PC-9 (cell line): ENCODE measurements at places on chromosomes 6 and 20. TPM values are rescaled to one million over a fixed set of nuclear protein-coding genes. Genes with fewer than 3 reads are reported as not detected.

DNA sequence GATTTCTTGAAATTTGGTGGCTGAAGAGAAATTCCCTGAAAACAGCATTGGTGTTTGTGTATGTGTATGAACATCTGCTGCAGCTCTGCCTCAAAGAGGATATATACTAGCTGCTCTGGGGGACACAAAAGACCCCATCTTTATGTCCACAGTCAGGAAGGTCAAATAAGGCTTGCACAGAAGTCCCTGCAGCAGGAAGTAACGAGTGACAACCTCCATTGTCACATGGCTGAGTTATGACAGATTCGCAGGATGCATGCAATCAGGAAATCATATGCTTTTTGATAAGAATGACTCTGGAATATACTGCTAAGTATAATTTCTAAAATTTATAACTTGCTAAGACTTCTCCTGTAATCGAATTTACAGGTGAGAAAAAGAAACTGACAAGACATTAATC is 225.9 kb upstream of the CST7 start:
- H3K4me3 ChIP-seq: no peak overlapping the region
- no peaks in the 10 kb centered on the region for H3K27me3 ChIP-seq
- H3K36me3 ChIP-seq: no peaks in the 10 kb centered on the region
- no peak overlapping the region for H3K27ac ChIP-seq
- no peak for DNase-seq
- peaks cover 9% of the 10 kb centered on the region for H3K4me1 ChIP-seq

GRCh38 chr6:157219201-157220200 is 103.8 kb downstream of the TMEM242 start:
- H3K36me3 ChIP-seq: no peaks in the 10 kb centered on the region
- H3K4me1 ChIP-seq: peaks cover 22% of the 10 kb centered on the region
- no peak overlapping the region for H3K4me3 ChIP-seq
- no peaks in the 10 kb centered on the region for H3K27me3 ChIP-seq

- no peaks in the 10 kb centered on the region for H3K27me3 ChIP-seq
- no peaks in the 10 kb centered on the region for H3K36me3 ChIP-seq
- DNase-seq: no peak
- no peak overlapping the region for H3K27ac ChIP-seq
These were observed 115.1 kb upstream of the BEND3 start for GRCh38 chr6:107230448-107230847.

Gene BMP7
- total RNA-seq: 0.13 and 0.60 TPM in 2 replicates

- H3K27me3 ChIP-seq: peaks cover 99% of the 10 kb centered on the region
- DNase-seq: no peak
- no peaks in the 10 kb centered on the region for H3K36me3 ChIP-seq
- H3K4me3 ChIP-seq: no peak overlapping the region
These were observed 9.7 kb upstream of the CD40 start for GRCh38 chr20:46108435-46108841.

Gene MROH8
- 3.3 TPM in 2 replicates for total RNA-seq
